Stimulated activated CD4-positive, alpha-beta T cell treated with anti-CD3 and anti-CD28 coated beads, Interleukin-4, amount 100 ng/mL, for 48 hours (primary cell): ENCODE measurements at places on chromosomes 16 and 17.
A peak's percentile ranks its signal among the peaks of the same experiment; 100 is the strongest.

GRCh38 chr17:21152731-21153130, 26.0 kb downstream of the DHRS7B start:
- no peak for DNase-seq

GRCh38 chr17:58184308-58184985, 8.1 kb upstream of the EPX start:
- DNase-seq, result no peak

DNA sequence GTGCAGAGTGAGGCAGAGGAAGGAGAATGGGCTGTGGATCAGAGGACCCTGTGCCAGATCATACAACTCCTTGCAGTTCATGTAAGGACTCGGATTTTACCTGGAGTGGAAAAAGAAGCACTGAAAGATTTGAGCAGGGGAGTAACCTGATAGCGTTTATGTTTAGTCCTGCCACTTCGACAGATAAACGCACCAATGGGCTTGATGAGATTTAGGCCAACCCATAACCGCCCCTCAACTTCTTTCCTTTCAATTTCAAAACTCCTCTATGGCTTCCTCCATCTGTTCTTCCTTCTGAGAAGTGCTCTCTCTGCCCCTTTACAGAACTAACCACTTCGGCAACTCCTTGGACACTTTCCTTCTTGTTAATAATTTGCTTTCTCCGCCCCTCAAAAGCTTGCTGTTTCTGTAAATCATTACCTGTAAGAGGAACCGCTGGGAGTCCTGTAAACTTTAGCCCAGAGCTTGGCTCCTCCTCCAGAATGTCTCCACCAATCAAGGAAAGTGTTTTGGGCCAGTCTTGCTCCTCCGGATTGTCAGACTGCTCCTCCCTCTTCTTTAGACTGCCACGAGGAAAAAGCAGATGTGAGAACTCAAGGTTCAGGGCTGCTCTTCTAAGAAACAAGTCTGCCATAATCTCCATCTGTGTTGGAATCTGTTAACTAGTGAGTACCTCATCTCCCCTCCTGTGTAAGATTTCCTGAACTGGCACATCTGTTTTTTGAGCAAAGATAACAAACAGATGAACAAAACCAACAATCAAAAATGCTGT, at the start of gene ACSM3:
Gene ACSM3 (plus strand): TSS at position 554 of the 772 bp plus-strand sequence. CDS start 6,021 bp downstream, outside the sequence.
- DNase-seq, result peak; percentile 30

- DNase-seq, result no peak
Observed at GRCh38 chr16:69017036-69017783, 88.2 kb upstream of the HAS3 start.
